ENCODE measurements at places on chromosomes 5 and 9.
A peak's percentile ranks its signal among the peaks of the same experiment; 100 is the strongest.

GRCh38 chr5:149605998-149606724 lies 24.9 kb downstream of the ARHGEF37 start:
- DNase-seq, result no peak

- no peak for DNase-seq
Measured at GRCh38 chr9:84229191-84229590, 111.4 kb downstream of the SLC28A3 start.

GRCh38 chr9:94110821-94111252 lies 26.6 kb downstream of the PTPDC1 start:
- DNase-seq, result no peak

- DNase-seq, result peak; percentile 60
Measured at GRCh38 chr9:137021979-137022661, 5.9 kb downstream of the ABCA2 start.

DNA sequence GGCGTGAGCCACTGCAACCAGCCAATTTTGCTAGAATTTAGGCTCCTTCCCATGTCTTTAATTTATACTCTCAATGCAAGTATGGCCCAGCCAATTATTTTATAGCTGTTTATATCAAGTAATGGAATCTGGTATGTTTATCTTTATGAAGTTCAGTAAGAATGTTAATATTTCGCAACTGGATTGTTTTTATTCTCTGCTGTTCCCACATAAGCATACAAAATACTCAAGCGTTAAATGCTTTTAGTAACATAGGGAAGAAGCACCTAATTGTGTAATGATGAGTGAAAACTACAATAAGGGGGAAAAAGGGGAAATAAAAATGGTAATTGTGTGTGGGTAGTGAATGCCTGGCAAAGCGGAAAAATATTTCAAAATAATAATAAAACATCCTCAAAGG lies 21.3 kb downstream of the PWWP2A start:
- no peak for DNase-seq

GRCh38 chr9:96136992-96137670 lies 164.8 kb downstream of the HSD17B3 start:
- no peak for DNase-seq

DNA sequence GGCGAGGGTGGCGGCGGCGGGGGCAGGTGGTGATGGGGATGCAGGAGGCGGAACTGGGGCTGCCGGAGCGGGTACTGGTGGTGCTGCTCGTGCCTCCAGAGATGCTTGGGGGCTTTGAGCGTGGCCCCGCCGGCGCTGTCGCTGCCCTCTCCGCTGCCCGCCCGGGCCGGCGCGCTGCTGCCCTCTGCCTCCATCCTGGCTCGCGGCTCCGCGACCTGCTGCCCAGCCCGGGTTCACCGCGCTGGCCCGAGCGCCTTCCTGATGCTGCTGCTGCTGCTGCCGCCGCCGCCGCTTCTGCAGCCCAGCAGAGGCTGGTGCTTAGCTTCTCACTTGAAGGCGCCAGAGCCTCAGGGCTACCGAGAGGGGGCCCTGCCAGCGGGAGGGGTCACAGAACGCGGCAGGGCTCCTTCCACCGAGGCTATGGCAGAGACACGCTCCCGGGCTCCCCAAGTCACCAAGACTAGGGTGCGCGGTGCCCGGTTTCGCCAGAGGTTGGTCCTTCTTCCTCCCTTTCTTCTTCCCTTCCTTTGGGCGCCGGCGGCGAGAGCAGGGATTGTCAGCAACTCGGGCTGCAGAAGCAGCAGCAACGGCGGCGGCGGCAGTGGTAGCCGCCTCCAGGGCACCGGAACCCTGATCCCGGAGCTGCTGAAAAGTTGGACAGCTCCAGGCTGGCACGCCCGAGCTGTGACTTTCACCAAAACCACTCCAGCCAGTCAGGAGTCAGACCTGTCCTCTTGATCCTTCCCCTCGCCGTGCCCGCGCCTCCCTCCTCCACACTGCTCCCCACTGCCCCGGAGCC lies at the start of gene PDE4D:
TSS of gene PDE4D (minus strand) at position 298 of the 799 bp plus-strand sequence.
- no peak for DNase-seq

DNA sequence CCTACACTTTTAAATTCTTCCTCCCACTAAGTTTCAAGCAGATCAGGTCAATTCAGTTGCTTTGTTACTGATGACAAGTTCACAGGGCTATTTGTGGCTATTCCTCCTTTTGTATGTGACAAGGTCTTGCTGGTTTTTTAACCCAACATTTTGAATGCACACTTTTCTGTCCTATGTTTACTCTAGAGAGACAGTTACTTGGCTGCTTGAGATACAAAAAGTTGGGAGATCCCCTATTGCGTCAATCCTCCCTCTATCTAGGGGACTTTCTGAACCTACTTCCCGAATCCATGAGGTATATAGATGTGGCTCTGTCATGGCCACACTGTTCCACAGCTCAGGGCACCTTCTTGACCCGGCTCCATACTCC lies 386.7 kb downstream of the NTRK2 start:
- no peak for DNase-seq

Data from stimulated activated CD8-positive, alpha-beta memory T cell treated with anti-CD3 and anti-CD28 coated beads, Interleukin-7, amount 100 ng/mL, for 24 hours (primary cell).